Activated CD4-positive, alpha-beta T cell treated with anti-CD3 and anti-CD28 coated beads for 48 hours (primary cell): ENCODE measurements at places on chromosomes 2 and 18.

DNA sequence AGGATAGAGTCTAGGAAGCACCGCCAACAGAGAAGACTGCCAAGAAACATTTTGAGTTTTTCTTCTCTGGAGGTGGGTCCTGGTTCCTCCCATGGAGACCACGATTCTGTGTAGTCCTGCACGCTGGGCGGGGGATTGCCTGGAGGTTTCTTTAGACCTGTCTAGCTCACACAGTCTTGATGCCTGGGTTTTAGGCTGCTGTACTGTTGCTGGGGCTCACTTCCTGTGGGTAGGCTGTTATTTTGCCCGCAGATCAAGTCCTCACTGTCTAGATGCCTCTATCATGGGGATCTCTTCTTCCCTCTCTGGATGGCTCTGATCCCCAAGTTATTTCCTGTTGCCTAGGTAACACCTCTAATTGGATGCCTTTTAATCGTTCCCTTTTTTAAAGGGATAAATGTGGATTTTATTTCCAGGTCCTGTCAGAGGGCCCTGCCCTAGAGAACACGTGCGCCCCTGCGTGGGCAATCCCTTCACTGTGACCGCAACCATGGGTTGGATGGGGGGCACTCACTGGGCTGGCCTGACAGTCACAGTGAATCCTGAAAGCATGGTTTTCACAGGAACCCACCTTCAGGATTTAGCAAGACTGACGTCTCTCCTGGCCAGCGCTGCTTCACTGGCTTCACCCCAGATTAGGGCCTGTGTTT, 115.7 kb downstream of the MSH2 start:
- no peak for DNase-seq

GRCh38 chr2:8392098-8392866, 289.6 kb upstream of the ID2 start:
- no peak for DNase-seq

GRCh38 chr2:130869441-130870160, 32.9 kb downstream of the ARHGEF4 start:
- DNase-seq = no peak

DNA sequence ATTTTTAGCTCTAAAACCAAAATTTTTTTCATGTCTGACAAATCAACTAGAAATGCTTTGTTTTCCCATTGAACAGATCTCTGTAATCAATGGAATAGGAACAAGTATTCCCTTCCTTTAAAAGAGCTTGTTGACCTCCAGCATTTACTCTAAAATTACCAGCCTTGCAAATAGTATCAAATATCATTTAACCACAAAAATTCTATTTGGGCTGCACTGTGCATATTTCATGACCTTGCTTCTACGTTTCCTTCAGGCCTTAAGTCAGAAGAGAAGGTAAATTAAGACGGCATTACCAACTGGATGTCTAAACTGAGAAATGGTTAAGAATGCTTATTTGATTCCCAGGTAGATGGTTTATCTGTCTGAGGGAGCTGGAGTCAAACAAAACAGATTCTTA, 33.3 kb upstream of the NRXN1 start:
- DNase-seq = no peak

DNA sequence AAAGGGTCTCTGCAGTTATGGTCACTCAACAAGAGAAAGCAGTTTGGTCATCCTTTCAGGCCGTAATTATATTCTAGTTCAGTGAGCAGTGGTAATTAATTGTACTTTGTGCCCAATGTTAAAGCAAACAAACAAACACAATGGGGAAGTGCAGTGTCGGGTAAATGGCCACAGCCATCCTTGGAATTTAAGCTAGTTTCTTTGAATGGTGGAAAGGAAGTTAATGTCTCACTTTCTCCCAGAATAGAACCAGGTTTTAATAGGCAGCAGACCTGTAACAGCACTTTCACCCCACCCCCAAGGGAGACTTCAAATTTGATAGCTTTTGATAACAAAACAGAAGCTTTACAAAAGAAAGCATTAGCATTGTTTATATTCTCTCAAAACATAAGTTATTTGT, 20.0 kb upstream of the ITGAV start:
- no peak for DNase-seq

DNA sequence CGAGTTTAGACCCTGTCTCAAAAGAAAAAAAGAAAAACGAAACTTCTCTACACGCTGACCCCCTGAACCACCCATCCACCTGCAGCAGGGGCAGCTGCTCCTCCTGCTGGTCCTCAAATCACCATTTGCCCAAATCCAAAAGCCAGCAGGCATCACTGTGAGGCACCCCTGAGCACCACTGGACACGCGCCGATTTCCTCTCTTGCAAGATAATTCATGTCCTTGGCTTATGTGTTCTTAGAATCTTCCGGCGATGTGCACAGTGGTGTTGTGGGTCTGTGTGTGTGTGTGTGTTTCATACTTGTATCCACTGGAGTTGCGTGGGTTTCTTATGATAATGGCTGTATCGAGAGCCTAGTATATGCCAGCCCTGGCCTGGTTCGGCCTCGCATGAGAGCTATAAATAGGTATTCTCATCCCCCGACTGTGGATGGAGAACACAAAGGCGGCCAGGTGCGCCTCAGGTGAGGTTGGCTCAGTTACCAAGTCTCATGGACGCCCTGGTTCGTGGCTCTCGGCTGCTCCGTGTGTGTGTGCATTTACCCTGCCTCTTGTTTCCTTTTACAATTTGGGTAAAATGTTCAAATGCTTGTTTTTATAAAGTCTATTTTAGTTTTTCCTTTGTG, 235.5 kb downstream of the HDAC4 start:
- DNase-seq = no peak

DNA sequence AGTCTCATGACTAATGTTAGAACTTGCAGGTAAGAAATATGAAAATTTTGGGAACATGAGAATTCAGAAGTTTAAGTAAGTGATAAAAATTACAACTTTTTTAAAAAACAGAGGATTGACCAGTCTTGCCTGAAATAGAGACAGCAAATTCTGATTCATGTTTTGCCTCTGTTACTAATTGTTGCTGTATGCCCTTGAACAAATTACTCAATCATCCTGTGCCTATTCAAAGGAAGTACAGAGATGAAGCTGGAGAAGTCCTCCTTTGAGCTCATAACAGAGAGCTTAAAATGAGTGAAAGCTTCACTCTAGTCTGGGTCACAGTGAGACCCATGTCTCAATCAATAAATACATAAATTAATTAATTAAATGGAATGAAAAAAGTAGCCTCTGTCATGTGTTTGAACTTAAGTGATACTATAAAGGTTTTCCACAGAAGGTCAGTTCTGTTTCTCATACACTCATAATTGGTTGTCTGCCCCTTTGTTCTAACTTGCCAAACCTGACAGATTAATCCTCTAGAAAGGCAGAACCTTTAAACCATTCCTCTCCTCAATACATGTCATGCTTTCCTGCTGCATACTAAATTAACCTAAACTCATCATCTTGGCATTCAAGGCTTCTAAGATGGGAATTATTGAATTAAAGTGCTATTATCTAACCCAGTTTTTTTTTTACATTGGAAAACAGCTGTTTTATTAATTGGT, 374.6 kb upstream of the LRATD1 start:
- no peak for DNase-seq

- no peak for DNase-seq
Measured at GRCh38 chr2:18514526-18515461, 45.7 kb downstream of the RDH14 start.

GRCh38 chr2:177397481-177398289, 5.1 kb downstream of the AGPS start:
- no peak for DNase-seq

DNA sequence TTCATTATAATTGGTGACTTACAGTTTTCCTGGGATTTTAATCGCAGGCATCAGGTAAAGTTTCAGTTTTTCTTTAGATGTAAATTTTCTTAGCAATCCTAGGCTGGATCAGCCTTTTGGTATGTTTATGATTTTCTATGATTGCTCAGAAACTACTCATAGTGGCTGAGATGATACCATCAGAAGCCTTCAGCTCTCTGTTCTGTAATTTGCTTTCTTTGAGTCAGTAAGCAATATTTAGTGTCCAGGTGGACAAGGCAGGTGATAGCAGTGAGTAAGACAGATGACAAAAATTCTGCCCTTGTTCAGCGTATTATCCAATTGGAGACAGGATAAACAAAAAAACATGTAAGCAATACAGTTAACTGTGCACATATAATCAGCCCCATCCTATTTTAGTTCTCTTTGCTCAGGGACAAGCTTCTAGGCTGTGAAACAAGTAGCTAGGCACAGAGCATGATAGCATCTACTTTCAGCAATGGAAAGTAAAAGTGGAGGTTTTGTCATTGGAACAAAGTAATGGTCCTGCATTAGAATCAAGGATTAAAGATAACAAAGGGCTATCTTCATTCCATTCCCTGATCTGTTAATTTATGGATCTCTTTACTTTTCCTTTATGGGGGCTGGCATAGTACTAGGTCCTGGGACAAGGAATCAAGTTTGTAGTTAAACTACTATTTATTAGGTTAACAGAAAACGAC, 100.8 kb downstream of the EPC2 start:
- no peak for DNase-seq

DNA sequence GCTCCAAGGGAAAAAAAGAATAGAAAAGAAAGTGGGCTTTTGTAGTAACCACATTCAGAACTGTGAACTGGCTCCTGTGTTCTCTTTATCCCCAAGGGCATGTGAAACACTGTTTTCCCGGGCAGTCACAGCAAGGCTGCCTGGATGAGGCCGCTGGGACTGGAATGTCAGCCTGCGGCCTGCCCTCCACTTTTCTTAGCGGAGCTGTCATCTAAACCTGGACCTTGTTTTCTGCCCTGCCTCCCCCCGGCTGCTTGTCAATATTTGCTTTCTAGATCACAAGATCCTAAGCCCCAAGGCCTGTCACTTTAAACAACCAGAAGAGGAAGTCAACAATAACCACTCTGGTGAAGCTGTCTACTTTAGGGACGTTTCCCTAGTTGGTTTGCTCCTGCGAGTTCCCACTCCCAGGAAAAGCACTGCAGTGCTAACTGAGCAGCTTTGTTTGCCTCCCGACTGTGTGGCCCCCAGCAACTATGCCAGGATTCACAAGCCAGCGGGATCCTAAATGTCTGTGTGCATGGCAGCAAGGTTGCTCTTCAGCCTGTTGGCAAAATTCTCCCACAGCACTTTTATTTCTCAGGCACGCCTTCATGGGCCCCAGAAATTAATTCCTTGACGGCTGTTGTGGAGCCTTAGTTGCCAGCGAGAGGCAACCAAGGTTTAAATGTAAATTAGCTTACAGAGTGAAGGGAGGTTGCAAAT, 30.6 kb downstream of the SOWAHC start:
- DNase-seq = no peak

GRCh38 chr2:189104934-189105333, 74.6 kb downstream of the COL5A2 start:
- no peak for DNase-seq

DNA sequence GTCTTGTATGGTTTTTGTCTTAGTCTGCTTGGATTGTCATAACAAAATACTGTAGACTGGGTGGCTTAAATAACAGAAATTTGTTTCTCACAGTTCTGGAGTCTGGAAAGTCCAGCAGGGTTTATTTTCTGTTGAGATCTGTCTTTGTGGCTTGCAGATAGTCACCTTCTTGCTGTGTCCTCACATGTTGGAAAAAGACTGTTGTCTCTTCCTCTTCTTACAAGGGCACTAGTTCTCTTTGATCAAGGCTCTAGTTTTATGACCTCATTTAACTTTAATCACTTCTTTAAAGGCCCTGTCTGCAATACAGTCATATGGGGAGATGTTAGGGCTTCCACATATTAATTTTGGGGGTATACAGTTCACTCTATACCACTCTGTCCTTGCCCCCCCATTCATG, 56.5 kb downstream of the NBEAL1 start:
- no peak for DNase-seq

GRCh38 chr2:46377666-46378560, 80.7 kb downstream of the EPAS1 start:
- DNase-seq = no peak

GRCh38 chr18:33584548-33585430, 6.8 kb downstream of the ASXL3 start:
- no peak for DNase-seq

DNA sequence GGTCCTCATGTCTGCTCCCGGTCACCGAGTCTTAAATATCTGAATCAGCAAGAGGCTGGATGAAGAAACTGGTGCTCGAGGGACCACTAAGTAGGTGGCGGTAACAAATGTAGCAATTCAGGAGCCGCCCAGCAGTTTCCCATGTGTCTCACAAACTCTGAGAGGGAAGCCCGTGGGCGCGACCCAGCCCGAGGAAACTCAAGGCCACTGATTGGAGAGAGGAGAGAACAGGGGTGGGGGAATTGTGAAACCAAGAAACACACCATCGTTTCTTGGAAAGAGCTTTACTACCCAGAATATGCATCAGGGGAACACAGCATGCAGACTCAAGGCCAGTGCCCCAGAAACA, 10.8 kb downstream of the MLPH start:
- peak; percentile 25 for DNase-seq

GRCh38 chr2:192286093-192286701, 91.5 kb upstream of the TMEFF2 start:
- DNase-seq = no peak

GRCh38 chr18:56899660-56900059, 247.2 kb upstream of the BOD1L2 start:
- no peak for DNase-seq

- DNase-seq = no peak
Measured at GRCh38 chr2:206260188-206261012, 14.1 kb upstream of the ZDBF2 start.

- DNase-seq = no peak
Measured at GRCh38 chr2:215979620-215980019, 33.7 kb downstream of the MREG start.

- DNase-seq = peak; percentile 73
Measured at GRCh38 chr2:84971510-84972206, 697 bp downstream of the KCMF1 start.

- DNase-seq = no peak
Measured at GRCh38 chr2:120793682-120794403, 58.2 kb downstream of the GLI2 start.

- no peak for DNase-seq
Measured at GRCh38 chr18:6057604-6058003, 162.3 kb upstream of the TMEM200C start.

GRCh38 chr2:100248971-100249370, 73.3 kb downstream of the LONRF2 start:
- no peak for DNase-seq

- DNase-seq = no peak
Measured at GRCh38 chr2:20400306-20400705, 46.6 kb upstream of the RHOB start.

DNA sequence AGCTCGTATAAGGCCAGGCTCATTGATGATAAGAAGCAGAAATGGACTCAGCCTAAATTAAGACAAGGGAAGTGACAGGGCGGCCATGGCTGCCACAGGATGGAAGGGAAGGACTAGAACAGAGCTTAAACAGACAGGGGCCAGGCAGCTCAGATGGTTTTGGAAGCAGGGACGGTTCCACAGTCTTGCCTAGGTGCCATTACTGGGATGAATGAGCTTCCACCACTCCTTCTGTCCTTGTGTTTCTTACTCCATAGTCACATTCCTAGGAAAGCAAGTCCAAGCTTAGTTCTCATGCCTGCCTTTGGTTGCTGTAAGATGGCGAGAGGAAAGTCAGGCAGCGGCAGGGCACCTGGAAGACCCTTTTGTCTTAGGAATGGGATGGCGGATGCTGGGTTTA, 11.9 kb downstream of the GNLY start:
- no peak for DNase-seq

GRCh38 chr18:35424356-35424755, 47.2 kb upstream of the ZNF396 start:
- no peak for DNase-seq
